ENCODE measurements at places on chromosomes 11 and 22.

DNA sequence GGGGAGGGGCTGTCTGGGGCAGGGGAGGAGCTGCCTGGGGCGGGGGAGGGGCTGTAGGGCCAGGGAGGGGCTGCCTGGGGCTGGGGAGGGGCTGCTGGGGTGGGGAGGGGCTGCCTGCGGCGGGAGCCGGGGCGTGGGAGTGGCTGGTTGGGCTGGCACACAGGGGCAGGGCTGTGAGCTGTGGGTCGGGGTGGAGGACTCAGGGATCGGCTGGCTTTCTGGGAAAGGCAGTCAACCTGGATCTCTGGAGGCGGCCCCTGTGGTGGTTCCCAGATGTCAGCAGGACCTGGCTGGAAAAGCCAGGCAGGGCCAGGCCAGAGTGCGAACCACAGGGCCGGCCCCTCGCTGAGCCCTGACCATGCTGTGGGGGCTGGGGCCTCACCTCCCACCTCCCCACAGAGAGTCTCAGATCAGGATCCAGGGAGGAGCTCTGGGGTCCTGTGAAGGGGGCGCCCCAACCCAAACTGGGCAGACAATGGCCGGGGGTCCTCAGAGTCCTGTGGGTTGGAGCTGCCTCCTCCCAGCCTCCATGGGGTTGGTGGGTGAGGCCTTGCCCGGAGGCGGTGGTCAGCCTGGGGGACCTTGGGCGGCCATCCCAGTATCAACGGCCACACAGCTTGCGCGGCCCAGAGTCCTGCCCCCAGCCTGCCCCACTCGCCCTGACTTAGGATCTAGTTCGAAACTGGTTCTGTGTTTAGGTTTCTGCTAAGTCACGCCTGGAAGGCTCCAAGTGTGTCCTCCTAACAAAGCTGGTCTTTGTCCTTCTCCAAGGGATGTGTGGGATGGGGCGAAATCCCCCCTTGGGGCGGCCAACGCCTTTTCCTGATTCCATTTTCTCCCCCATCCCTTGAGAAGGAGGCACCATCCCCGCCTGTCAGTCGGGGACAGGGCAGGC, 1.9 kb downstream of the MUC5B start:
- no peak for DNase-seq

DNA sequence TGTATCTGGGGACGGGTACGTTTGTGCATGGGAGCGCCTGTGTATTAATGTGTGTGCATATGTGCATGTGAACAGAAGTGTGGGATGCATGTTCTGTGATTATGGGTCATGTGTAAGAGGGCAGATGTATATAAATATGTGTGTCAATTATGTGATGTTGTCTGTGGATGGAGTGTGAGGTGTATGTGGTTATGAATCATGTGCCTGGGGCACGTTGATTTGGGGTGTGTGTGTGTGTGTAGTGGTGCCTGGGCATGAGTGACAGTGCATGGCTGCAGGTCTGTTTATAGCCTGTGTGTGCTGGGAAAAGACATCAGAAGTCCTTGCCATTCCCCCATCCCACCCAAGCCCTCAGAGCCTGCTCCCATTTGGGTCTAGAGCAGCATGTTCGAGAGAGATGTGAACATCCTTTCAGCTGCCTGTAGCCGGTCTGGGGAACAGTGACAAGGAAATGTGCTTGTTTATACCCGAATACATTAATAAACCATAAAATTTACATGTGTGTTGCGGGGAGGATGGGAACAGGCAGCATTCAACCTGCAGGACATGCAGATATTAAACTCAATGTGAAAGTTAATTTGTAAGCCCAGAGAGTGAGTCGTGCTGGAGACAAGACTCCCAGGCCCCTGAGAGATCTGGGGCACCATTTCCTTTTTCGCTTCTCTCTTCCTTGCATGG, 129.0 kb downstream of the NECTIN1 start:
- DNase-seq, result no peak

- DNase-seq, result no peak
Observed at GRCh38 chr11:117219001-117219400, 12.9 kb downstream of the PCSK7 start.

DNA sequence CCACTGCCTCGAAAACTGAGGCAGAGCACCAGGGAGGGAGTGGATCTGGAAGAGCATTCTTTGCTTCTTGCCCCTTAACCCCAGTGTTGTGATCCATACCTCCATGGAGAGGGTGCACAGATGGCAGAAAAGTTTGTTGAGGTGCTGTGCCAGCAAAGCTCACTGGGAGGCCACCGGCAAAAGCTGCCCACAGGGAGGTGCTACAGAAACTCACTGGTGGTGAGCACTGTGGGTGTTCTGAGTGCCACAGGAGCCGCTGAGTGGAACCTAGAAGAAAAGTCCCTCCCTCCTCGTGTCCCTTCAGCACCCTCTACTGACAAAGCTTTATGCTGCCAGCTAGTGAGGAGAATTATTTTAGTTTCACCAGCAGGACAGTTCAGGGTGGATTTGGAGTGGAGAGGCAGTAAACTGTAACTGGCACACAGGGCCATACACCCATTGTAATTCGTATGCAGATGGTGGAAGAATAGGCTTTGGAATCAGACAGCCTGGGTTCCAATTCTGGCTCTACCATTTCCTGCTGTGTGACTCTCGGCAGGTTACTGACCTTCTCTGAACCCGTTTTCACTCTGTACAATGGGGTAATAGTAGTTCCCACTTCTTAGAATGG, 84.6 kb downstream of the SWAP70 start:
- DNase-seq, result no peak

- no peak for DNase-seq
Observed at GRCh38 chr22:49934160-49934890, 15.9 kb downstream of the CRELD2 start.

DNA sequence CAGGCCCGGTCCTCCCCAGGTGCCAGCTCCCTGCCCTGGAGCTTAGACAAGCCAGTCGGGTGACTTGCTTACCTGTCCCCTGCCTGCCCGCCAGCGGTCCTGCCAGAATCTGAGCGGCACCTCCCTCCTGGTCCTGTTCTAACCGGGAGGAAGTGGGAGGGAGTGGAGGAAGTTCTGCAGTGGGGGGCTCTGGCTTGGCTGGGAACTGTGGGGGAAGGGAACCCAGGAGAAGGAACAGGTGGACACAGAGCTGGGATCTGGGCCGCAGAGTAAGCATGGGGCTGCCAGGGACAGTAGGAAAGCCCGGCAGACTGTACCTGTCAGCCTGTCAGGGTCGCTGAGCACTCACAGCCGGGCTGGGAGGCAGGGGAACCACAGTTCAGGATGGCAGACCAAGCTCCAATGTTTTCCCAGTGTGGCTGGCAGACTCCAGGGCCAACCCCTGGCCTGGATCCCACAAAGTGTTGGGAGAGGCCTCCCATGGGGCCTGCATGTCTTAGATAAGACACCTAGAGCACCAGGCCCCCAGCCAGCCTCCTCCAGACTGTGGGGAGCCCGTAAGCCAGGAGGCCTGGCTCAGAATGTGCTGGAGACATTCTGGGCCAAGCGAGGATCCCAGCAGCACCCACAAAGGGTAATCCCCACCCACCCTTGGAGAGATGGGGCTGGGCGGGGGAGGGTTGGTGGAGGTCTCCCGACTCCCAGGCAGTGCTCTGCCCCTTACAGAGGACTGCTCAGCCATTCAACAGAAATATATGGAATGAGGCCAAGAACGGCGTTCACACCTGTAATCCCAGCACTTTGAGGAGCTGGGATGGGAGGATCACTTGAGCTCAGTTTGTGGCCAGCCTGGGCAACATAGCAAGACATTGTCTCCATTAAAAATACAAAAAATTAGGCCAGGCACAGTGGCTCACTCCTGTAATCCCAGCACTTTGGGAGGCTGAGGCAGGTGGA, 2.3 kb downstream of the CYB5R3 start:
- DNase-seq, result peak; percentile 33

- DNase-seq, result no peak
Observed at GRCh38 chr22:45889539-45890350, 87.2 kb downstream of the WNT7B start.

DNA sequence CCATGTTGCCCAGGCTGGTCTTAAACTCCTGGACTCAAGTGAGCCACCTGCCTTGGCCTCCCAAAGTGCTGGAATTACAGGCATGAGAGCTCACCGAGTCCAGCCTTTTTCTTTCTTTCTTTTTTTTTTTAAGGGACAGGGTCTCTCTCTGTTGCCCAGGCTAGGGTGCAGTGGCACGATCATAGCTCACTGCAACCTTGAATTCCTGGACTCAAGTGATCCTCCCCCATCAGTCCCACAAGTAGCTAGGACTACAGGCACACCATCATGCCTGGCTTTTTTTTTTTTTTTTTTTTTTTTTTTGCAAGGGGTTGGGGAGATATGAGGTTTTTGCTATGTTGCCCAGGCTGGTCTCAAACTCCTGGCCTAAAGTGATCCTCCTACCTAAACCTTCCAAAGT, 78.5 kb downstream of the MRTFA start:
- DNase-seq, result no peak

DNA sequence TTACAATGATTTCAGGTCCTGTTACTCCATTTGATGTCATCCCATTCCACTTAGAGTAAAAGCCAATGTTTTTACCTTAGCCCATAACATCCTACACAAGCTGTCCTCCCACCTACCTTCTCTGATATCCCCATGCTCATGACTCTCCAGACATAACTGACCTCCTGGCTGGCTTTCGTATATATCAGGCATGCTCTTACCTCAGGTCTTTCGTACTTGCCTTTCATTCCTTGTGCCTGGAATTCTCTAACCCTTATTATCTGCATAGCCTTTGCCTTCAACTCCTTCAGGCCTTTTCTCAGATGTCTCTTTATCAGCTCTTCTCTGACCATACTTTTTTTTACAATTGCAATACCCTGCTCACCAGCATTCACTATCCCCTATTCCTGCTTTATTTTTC, 10.3 kb upstream of the CYB5R2 start:
- DNase-seq, result no peak

GRCh38 chr11:64766881-64767280, 7.1 kb upstream of the PYGM start:
- no peak for DNase-seq

GRCh38 chr22:38735465-38736256, 20.1 kb downstream of the SUN2 start:
- no peak for DNase-seq

- DNase-seq, result peak; percentile 21
Observed at GRCh38 chr11:45532546-45532945, 132.9 kb downstream of the CHST1 start.

GRCh38 chr11:73866586-73866996, 10.1 kb downstream of the COA4 start:
- no peak for DNase-seq

GRCh38 chr11:134800826-134801225, 388.8 kb upstream of the B3GAT1 start:
- DNase-seq, result no peak

GRCh38 chr11:35323076-35323868, 96.1 kb downstream of the SLC1A2 start:
- no peak for DNase-seq

GRCh38 chr11:62201376-62201775, 7.1 kb upstream of the SCGB2A1 start:
- DNase-seq, result no peak

GRCh38 chr22:44288913-44289312, 23.8 kb downstream of the SHISAL1 start:
- no peak for DNase-seq

GRCh38 chr11:34928268-34928959, 12.0 kb downstream of the PDHX start:
- DNase-seq, result no peak

DNA sequence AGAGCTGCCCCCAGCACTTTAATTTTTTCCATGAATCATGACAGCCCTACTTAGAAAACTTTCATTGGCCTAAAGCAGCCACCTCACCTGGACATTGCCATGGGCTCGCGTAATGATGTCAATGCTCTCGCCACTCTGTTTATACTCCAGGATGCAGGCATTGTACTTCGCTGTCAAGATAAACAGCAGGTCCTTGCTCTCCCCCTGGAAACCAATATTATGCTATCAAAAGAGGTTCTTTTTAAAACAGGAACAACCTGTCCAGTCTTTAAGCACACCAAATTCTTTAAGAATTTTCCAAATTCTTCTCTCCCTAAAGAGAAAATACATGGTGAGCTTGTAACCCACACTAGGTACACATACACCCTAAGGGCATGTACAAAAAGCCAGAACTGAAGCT, 3.0 kb downstream of the DDB1 start:
- no peak for DNase-seq

DNA sequence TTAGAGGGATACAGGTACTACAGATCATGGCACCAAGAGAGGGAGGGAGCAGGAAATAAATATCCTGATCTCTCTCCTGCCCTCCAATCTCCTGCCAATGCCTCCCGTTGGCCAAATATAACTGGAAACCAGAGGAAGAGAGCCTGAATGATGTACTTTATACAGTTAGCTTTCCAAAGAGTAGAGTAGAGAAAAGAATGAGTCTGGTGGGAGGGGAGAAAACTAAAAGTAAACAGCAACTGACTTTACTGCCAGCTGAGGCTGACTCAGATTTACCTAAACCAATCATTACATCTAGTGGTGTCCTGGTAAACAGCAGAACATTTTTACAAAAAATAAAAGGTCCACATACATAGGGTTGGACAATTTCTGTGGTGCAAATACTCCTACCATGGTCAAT, 5.1 kb downstream of the MPZL3 start:
- DNase-seq, result no peak

- no peak for DNase-seq
Observed at GRCh38 chr11:82233201-82233600, 500.5 kb downstream of the FAM181B start.

- no peak for DNase-seq
Observed at GRCh38 chr11:66967670-66968425, 7.3 kb upstream of the C11orf86 start.

DNA sequence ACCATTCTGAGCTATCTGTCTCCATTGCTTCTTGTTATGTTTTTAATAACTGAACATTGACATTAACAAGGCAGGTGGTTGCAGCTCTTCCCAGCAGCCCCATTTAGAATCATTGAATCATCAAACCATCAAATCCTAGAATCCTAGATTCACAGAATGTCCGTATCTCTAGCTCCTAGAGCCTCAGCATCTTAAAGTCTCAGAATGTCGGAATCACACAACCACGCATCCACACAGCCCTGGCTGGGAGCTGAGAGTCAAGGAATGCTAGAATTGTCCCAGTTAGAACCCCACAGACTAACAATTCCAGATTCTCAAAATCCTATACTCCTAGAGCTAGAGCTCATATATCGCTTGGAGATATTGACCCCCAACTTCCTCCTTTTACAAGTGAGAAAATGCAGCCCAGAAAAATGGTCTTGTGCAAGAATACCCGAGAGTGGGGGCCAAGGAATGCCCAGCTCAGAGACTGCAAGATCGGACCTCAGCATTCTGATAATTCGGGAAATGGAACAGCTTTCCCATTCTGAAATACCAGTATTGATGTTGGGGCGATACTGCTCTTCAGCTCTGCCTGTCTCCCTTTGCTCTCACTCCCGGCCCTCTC, 38.8 kb downstream of the PDE2A start:
- no peak for DNase-seq

DNA sequence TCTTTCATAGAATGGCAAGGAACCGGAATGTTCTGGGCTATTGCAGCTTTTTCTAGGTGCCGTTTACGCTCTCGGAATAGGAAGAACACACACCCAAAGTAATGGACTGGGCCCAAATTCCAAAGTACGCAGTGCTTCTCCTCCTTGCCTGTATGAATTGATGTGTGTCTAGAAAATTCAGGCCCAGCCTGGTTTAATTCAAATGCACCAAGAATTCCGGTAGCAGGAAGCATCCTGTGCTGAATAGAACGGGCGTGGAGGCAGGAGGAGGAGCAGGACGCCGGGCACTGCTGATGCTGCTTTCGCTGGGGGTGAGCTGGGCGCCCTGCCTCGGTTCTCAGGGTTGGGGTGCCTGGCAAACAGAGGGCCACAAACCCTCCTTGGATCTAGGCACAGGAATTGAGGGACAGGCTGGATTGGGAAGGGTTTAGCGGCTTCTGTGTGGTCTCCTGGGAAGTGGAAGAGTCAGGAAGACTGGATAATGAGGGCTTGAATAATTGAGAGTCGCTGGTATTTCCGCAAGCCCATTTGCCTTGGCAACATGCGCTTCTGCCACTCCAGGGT, 2.0 kb downstream of the PARVB start:
- no peak for DNase-seq

GRCh38 chr22:37556710-37557109, 3.6 kb upstream of the CDC42EP1 start:
- DNase-seq, result no peak

Data from cerebellar nuclear complex (tissue), 1 donor.